Cardiac fibroblast (primary cell): ENCODE measurements at places on chromosomes 11 and 22.

DNA sequence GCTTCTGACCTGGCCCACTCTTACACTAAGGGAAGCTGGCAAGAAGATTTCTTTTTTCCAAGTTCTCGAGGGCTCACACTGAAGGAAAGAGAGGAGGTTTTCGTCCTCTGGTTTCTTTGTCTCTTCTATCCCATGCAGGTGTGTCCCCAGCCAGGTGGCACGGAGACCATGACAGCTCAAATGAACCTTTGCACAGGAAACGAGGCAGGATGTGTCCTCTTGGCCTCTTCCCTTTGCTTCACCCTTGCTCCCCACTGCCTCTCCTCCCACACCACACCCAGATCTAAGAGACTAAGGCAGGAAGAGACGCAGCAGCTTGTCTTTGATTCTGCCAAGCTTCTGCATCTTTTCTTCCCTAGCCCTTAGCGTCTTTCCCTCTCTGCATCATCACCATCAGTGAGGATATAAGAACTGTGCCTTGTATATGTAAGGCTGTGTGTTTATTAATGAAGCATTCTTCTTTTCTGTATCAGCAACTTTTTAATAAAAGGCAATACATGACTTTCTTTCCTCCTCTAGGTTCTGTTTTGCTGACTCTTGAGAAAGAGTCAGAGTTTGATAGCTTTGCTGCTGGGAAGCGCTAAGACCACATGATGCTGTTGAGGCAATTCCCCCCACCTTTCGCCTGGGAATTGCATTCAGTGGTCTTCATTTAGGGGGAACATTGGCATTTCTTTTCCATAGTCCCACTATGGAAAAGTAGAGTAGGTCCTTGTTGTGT, 56.0 kb upstream of the PARVA start:
- no peak for DNase-seq

- peak; percentile 94 for DNase-seq
Observed at GRCh38 chr11:9575260-9576240, 2.1 kb downstream of the WEE1 start.

GRCh38 chr22:26828311-26828710, 170.9 kb downstream of the MIAT start:
- no peak for DNase-seq

DNA sequence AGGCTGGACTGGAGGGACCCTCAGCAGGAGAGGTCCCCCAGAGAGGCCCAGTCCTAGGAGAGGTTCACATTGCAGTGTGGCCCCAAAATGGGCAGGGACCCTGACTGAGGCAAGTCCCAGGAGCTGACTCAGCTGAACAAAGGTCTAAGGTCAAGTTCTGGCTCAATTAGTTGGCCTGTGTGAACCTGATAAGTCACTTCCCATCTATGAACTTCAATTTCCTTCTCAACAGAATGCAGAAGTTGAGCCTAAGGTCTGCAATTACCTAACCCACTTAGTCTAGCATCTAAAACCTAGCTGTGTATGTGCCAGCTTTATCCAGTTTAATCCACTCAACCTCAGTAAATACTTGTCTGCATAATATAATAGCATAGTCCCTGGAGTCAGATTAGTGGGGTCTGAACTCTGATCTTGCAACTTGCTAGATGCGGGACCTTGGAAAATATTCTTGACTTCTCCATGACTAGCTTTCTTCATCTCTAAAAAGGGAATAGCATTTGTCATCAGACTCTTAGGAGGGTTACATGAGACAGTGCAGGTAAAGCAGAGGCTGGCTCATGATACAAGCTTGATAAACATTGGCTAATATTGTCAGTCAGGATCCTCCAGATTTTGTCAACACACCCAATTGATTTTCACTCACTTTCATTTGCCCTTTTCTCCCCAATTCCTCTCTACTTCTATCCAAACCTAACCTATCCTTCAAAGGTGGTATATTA, 465.5 kb downstream of the INSC start:
- DNase-seq, result no peak

DNA sequence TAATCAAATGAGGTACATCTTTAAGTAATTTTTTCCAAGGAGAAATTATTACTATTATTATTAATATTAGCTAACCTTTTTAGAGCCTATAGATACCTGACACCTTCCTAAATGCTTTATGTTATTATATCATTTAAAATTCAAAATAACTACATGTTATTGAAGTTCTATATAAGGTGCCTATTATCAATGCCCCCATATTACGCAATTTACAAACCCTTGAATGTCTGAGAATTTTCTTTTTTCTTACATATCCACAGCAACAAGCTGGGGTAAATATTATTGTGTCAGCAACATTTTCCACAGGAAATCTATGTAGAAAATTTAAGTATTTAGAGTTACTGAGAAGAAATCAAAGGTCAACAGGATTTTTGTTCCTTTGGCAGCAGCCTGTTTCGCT, 327.3 kb downstream of the NXPE2 start:
- no peak for DNase-seq

GRCh38 chr11:12569499-12570425, 104.5 kb upstream of the TEAD1 start:
- no peak for DNase-seq

- DNase-seq, result peak; percentile 54
Observed at GRCh38 chr11:65502274-65502554, 3.4 kb downstream of the MALAT1 start.

DNA sequence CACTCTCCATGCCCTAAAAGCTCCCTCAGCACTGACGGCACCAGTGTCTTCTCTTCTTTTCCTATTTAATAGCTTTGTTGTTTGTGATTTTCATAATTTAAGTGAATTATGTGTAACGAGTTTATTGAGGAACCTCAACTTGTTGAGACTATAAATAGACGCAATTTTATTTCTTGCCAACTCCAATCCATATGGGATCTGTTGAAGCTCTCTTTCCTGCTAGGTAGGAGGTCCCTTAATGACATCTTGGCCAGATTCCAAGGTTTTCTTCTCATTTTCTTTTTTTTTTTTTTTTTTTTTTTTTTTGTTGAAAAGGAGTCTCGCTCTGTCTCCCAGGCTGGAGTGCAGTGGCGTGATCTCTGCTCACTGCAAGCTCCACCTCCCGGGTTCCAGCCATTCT, 14.2 kb downstream of the RTL6 start:
- no peak for DNase-seq

- no peak for DNase-seq
Observed at GRCh38 chr11:11605821-11606450, 15.9 kb downstream of the GALNT18 start.

GRCh38 chr22:24408630-24409029, 18.8 kb upstream of the ADORA2A start:
- no peak for DNase-seq

GRCh38 chr11:5665051-5665570, 19.8 kb downstream of the TRIM5 start:
- DNase-seq, result no peak

- no peak for DNase-seq
Observed at GRCh38 chr11:40314327-40314726, 1145.1 kb downstream of the LRRC4C start.

GRCh38 chr22:45673482-45674175, 2.0 kb downstream of the ATXN10 start:
- DNase-seq, result no peak

DNA sequence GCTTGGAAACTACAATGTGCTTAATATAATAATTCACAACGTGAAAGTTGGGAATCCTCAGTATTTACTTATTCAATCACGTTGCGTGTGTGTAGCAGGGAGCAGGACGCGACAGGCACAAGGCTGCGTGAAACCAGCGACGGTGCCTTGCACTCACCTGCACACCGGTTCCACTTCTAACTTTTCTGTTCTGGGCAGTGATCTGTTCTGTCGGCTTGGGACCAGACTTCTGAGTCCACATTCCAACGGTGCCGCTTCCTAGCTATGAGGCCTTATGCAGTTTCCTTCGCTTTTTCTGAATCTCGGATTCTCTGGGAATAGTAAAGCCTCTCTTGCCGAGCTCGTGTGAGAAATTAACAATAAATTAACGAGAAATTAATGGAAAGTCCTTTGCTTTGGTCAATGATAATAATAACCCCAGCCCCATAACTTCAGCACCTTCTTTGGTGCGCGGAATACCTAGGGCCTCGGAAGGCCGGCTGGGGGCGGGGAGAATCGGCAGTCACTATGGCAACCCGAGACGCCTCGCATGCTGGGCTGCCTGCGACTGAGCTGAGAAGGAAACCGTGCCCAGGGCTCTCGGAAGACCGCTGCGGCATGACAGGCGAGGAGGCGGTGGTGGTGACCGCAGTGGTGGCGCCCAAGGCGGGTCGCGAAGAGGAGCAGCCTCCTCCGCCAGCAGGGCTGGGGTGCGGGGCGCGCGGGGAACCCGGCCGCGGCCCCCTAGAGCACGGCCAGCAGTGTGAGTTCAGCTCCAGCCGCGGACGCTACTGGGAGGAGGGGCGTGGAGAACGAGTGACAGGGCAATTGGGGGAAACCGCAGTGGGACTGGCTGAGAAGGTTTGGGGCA, at the start of gene C11orf97:
C11orf97 (plus strand) TSS at position 530 of the 850 bp plus-strand sequence; CDS start at position 598, 68 bp downstream.
- peak; percentile 41 for DNase-seq

DNA sequence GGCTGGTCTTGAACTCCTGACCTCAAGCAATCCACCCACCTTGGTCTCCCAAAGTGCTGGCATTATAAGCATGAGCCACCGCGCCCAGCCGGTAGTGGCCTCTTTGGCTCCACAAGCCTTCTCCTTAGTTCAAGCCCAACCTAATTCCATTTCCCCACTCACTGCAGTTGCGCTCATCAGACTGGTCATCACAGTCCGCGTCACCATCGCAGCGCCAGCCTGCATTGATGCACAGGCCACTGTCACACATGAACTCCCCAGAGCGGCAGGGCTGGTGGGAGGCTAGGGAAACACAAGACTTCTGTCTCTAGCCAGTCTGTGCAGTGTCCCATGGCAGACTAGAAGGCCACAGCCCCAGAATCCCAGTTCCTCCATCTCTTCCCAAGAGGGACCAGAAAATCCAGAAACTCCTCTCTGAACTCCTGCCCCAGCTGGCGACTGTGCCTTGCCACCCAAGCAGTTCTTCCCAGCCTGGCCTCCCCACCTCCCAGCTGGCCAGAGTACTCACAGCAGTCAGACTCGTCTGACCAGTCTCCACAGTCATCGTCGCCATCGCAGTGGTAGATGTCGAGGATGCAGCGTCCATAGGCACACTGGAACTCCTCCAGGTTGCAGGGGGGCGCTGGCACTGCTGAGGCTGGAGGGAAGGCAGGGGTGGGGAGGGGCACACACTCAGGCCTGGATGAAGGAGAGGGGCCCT, 19.8 kb downstream of the LRP4 start:
- no peak for DNase-seq

DNA sequence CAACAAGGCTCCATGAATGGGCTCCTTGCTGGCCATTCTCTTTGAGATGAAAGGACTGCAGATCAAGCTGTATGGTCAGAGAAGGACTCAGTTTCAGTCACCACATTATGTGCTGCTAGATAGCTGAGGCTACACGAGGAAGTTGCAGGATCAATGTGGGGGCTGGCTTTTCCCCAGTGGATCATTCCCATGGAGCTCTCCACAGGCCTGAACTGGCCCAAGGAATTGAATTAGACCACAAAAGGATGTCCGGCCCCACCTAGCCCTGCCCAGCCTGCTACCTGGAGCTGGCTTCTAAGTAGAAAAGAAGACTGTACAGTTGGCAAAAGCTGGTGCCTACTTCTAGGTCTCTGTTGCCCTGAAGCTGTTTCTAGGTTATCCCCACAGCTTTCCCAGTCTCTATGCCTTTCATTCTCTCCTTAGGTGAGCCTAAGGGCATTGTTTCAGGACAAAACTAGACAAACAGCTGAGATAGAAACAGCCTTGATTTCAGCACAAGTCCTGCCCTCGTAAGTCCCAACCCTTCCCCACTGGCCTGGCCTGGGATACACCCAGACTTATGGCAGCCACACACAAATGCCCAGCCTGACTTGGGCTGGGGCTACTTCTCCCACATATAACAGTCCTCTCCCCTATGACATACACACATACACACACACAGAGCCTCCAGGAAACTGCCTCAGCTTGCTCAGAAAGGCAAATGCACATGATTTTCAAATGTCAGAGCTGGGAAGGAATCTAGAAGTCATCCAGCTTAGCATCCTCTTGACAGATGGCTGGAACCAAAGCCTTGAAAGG, 129.1 kb upstream of the NCAM1 start:
- no peak for DNase-seq

- DNase-seq, result peak; percentile 97
Observed at GRCh38 chr11:122209619-122210366, 93.8 kb upstream of the BLID start.

GRCh38 chr11:6925636-6926207, 504 bp upstream of the ZNF215 start:
- DNase-seq, result peak; percentile 19

GRCh38 chr11:3925513-3925912, 70.0 kb downstream of the STIM1 start:
- DNase-seq, result no peak

- no peak for DNase-seq
Observed at GRCh38 chr11:7253800-7254199, 2.1 kb downstream of the SYT9 start.

GRCh38 chr22:42799061-42799460, 58.0 kb downstream of the ARFGAP3 start:
- no peak for DNase-seq

DNA sequence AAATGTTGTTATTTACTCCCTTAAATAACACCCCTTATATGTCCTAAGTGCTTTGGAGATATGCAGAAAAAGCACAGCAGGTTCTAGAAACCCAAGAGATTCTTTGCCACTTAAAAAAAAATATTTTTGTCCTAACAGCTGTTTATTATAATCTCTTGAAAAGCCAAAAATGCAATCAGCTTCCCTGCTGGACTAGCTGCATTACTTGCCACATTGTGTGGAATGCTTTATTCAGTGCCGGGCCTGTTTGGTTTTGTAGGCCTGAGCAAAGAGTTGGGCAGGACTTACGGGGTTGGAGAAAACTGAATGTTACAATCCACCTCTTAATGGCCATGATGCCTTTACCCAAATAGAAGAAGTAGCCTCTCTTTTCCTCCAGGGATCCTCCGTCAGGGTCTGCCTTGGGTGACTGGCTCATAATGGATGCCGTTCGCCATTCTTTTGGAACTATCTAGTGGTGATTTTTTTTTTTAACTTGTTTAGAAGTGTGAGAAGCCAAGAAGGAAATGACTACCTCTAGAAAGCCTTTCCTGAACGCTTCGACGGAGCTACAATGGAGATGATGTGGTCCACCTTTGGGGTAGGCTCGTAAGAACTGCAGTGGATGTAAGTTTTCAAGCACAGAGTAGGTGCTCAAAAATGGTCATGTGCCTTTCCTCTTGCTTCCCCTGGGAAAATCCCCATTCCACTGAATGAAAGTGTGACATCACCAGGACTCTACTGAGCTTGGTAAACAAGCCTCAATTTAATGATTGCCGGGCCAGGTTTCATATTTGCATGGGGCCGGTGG, 241.3 kb upstream of the NCAM1 start:
- DNase-seq, result no peak

DNA sequence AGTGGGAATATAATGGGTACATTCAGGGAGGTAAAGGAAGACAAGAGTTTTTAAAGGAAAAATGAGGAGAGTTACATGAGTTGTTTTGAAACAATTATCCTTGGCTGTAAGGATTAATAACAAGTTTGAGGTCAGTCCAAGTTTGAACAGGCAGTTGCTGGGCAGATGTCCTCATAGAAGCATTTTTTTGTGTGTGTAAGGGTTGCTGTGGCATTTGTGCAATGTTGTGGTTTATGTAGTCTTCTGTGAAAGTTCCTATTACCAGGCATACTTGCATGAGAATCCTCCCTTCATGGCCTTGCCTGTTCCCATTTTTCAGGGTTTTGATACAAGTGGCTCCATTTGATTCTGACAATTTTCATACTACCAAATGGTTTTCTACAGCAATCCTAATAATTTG, 400.2 kb downstream of the KCNA4 start:
- DNase-seq, result peak; percentile 54
